Suprapubic skin (tissue), 4 donors: ENCODE measurements at places on chromosomes 2 and 18. TPM values are rescaled to one million over a fixed set of nuclear protein-coding genes. Genes with fewer than 3 reads are reported as not detected.

The DNAH6 gene
- 1.2 TPM for total RNA-seq

DNA sequence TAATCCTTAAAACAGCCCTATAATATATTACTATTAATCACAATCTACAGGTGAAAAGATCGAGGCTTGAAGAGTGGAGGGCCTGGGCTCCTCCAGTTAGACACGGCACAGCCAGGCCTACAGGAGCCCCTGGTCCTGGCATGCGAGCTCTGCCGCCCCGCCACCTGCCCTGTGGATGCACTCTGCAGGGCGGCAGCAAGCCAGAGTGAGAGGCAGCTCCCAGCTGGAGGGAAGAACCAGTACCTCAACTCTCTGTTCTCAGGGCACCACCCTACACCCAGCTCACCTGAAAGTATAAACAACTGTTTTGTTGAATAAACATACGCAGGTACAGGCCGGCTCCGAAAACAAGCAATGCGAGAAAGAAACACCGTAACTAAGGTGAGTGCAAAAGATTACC is 34.6 kb downstream of the EIPR1 start:
- H3K4me1 ChIP-seq, result peaks cover 3% of the 10 kb centered on the region
- H3K36me3 ChIP-seq, result peaks cover 4% of the 10 kb centered on the region
- peak overlapping the region; percentile 47 for H3K27ac ChIP-seq
- no peaks in the 10 kb centered on the region for H3K27me3 ChIP-seq

DNA sequence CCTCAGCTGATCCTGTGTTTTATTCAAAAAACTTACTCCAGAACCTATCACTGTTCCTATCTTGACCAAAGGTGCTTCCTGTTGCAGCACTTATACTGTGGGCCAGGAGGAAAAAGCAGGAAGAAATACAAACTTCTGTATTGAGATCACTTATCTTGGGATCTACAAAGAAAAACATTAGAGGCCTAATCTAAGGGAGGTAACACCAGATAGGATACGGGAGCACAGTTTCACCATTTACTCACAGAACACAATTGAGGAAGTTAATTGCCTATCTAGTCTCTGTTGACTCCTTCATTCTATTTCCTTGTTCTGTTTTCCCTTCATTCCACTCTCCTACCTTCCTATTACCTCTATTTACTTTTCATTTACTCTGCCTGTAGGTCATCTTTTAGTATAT is 287.2 kb upstream of the LINC00305 start:
- no peaks in the 10 kb centered on the region for H3K4me1 ChIP-seq
- DNase-seq, result no peak
- no peaks in the 10 kb centered on the region for H3K27me3 ChIP-seq
- no peaks in the 10 kb centered on the region for H3K36me3 ChIP-seq
- H3K27ac ChIP-seq, result no peak overlapping the region
- H3K4me3 ChIP-seq, result no peak overlapping the region

DNA sequence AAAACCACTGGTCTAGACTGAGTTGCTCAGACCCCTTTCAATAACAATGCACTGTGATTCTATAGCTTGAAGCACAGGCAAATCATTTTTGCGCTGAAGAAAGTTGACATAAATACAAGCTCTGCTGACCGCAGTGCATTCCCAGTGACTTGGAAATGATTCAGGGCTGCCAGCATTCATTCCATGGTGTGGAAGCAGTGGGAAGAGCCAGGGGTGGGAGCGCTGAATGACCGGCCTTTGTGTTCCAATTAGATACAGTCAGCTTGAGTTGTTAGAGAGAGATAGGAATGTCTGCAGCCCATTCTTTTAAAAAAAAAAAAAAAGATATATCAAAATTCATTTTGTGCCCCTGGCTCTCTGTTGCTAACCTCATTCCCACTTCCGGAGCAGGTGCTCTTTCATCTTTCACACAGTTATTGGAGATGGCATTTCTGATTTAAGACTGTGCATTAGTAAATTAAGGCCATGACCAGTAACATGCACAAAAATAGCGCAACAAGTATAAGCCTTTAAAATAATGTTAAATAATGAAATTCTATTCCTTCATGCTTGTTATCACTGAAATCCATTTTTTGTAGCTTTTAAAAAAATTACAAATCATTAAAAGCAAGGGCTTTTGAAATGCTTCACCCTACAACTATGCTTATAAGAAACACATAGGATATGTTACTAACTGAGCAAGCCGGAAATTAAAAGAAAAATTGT is 59.4 kb upstream of the CTLA4 start:
- no peak overlapping the region for H3K27ac ChIP-seq
- no peak overlapping the region for H3K4me3 ChIP-seq
- no peak for DNase-seq
- H3K36me3 ChIP-seq, result no peaks in the 10 kb centered on the region
- H3K4me1 ChIP-seq, result peaks cover 10% of the 10 kb centered on the region

GRCh38 chr2:65436169-65436823 is 3.9 kb upstream of the SPRED2 start:
- no peaks in the 10 kb centered on the region for H3K36me3 ChIP-seq
- peak overlapping the region; percentile 96 for H3K27ac ChIP-seq
- H3K4me1 ChIP-seq, result peaks cover 27% of the 10 kb centered on the region
- peak; percentile 95 for DNase-seq
- H3K4me3 ChIP-seq, result peak overlapping the region; percentile 89

DNA sequence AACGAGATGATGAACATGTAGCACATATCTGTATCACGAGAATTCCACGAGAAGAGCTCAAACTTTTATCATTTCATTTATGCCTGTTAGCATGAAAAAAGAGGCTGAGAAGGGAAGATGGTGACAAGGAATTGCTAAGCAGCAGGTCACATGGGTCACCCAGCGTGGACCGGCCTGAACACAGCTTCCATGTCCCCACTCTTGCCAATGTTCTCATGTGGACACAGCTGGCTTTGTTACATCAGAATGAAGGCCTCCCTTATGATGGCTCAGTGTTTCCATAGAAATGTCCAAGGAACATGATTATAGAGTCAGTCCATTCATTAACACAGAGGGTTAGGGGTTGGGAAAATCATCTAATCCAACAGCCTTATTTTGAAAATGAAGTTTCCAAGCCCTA is 215.4 kb downstream of the CMPK2 start:
- no peaks in the 10 kb centered on the region for H3K27me3 ChIP-seq
- no peaks in the 10 kb centered on the region for H3K4me1 ChIP-seq
- H3K4me3 ChIP-seq, result no peak overlapping the region
- H3K27ac ChIP-seq, result no peak overlapping the region
- DNase-seq, result no peak
